Kidney capillary endothelial cell (primary cell): ENCODE measurements at places on chromosomes 16 and 17.

DNA sequence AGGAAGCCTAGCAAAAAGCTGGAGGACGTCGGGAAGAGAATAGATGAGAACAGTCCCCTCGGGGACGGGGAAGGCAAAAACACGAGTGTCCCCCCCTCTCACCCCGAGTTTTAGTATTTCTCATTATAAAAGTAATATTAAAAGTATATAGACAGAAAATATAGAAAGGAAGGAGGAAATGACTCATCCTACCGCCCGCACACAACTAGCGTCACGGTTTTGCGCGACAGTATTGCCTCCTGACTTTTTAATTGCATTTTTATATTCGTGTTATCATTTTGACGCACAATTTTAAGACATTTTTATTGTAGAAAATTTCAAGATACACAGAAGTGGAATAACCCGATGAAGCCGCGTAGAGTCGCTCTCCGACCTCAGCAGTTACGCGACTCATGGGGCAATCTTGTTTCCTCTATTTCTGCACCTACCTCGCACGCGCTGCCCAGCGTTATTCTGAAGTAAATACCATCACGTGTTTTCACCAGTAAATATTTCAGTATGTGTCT lies 652 bp upstream of the SLC25A19 start:
- DNase-seq: peak; percentile 72

DNA sequence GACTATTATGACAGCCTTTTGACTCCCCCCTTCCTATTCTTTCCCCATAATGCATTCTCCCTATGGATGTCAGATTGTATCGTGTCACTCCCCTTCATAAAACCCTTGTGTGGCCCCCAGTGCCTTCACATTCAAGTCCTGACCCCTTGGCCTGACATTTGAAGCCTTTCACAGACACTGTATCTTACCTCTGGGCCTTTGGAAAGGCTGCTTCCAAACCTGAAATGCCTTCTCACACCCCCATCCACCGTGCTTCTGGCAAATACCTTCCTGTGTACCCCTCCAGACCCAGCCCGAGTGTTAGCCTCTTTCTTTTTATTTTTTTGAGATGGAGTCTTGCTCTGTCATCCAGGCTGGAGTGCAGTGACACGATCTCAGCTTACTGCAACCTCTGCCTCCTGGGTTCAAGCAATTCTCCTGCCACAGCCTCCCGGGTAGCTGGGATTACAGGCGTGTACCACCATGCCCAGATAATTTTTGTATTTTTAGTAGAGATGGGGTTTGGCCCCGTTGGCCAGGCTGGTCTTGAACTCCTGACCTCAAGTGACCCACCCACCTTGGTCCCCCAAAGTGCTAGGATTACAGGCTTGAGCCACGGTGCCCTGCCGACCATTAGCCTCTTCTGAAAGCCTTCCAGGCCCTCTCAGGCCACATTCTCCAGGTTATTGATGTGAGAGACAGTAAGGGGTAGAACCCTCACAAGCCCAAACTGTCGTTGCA lies 2.1 kb downstream of the ARMC5 start:
- no peak for DNase-seq

GRCh38 chr17:57284984-57285646 lies 28.8 kb downstream of the MSI2 start:
- DNase-seq: no peak

- DNase-seq: no peak
Observed at GRCh38 chr16:58036943-58037342, 11.4 kb downstream of the MMP15 start.

DNA sequence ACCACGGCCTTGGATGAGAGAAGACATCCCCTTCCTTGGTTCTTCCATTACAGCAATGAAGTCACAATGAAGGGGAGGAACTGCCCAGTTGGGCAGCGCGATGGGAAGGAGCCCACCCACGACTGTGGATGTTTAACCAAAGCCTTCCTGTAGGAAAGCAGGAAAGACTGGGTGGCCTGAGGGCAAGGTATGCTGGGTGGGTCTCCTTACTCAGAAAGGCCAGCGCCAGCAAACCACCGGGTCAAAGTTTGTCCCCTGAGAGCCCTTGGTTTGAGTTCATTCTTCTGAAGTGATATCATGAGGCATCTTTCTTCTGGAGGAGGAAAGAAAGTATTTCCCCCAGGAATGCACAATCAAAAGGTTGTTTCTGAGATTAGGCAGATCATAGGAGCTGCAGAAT lies 105.2 kb downstream of the C16orf95 start:
- DNase-seq: no peak

DNA sequence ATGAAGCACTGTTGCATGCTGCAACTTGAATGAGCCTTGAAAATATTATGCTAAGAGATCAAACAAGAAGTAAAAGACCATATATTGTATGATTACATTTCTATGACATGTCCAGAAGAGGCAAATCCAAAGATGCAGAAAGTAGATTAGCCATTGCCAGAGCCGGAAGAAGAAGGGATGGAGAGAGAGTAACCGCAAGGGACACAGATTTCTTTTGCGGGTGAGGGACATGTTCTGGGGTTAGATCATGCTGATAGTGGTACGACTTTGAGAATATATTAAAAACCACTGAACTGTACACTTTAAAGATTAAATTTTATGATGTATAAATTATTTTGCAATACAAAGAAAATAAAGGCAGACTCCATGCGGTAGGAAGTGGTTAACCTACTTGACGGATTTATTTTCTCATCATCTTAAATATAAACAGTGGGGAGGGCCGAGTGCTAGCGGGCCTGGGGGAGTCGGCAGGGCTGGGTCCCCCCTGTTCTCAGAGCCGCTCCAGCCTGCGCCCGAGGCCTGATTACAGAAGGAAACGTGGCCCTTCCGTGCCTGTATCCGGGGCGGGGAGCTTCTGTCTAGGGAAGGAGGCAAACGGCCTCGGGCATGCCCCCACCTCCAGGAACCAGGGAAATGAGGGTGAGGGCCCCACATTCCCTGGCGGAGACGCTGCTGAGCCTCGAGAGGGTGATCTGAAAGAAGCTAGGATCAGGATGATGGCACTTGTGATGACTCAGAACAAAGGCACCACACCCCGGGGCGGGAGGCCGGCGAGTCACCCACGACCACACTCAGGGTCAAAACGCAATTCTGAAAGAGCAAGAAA lies 48.0 kb downstream of the SHCBP1 start:
- DNase-seq: no peak
